ENCODE measurements at places on chromosomes 1 and 21.

DNA sequence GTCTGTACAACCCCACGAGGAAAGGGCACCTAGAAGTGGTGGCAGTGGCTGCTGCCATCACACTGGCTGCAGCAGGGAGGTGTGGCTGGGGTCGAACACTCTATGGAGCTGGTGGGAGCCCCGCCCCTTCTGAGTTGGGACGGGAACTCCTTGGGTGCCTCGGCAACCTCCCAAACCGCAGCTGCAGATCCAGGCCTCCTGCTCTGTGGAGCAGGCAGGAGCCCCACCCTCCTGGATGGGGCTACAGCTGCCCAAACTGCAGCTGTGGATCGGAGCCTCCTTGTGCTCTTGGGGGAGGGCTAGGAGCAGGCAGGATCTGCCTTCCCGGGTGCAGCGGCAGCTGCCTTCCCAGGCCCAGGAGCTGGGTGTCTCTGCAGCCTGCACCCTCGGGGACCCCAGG lies 38.9 kb upstream of the TARDBP start:
- DNase-seq, result no peak

- no peak for DNase-seq
Measured at GRCh38 chr1:15454256-15454655, 2.3 kb upstream of the CELA2A start.

DNA sequence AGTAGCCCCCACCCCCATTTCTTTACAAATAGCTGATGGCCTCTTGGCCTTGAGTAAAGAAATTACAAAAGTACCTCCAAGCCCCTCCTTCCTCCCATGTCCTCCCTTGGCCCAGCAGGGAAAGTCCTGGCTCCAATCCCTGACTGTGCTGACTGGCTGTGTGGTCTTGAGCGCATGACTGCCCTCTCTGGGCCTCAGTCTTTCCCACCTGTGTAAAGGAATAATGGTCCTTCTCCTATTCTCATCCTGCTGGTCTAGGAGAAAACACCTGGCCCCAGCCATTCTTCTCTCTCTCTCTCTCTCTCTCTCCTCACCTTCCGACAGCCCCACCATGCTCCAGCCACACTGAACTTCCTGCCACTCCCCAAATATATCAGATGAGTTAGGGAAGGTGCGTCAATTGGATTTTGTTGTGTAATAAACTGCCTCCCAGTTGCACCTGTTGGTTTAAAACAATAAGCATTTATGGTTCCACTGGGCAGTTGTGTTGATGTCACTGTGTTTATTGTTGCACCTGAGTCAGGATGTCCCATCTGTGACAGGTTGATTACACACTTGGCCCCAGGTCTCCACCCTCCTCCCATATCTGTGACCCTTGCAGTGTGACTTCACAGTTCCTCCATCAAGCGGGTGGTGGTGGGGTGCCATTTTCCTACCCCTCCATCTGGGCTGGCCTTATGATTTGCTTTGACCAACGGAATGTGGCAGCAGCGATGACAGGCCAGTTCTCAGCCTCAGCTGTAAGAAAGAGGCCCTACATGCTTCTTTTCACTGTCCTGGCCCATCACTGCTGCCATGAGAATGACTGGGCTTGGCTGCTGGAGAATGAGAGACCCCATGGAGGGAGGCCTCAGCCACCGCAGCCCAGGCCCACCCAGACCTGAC lies 22.3 kb upstream of the LRP8 start:
- no peak for DNase-seq

DNA sequence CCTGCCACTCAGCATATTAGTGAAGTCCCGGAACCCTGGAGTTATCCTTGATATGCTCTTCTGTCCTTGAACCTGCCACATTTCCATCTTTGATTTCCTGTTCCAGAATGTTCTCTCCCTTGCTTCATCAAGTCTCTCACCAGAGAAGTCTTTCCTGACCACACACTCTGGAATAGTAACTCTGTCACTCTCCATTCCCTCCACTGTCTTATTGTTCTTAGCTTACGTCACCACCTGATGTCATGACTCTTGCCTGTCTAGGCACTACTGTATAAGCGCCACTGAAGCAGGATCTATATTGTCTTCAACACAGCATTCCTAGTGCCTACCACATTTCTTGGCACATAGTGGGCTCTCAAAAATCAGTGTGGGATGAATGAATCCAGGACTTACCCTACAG lies 65.4 kb upstream of the SMYD2 start:
- no peak for DNase-seq

DNA sequence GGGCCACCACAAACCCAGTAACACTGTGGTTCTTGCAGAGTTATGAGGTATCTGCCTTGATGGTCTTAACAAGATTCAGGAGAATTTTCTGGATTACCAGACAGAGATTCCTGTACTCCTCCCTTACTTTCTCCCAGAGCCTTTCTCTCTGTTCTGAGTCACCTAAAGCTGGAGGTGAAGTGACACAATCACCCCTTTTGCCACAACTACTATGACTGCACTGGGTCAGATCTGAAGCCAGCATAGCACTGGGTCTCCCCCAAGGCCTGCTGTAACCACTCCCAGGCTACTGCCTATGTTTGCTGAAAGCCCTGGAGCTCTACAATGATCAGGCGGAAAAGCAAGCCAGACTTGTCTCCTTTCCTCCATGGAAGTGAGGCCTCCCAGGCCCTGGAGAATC lies 156.7 kb upstream of the NEGR1 start:
- no peak for DNase-seq

GRCh38 chr1:22105611-22106207 lies 37.2 kb downstream of the WNT4 start:
- DNase-seq, result no peak

DNA sequence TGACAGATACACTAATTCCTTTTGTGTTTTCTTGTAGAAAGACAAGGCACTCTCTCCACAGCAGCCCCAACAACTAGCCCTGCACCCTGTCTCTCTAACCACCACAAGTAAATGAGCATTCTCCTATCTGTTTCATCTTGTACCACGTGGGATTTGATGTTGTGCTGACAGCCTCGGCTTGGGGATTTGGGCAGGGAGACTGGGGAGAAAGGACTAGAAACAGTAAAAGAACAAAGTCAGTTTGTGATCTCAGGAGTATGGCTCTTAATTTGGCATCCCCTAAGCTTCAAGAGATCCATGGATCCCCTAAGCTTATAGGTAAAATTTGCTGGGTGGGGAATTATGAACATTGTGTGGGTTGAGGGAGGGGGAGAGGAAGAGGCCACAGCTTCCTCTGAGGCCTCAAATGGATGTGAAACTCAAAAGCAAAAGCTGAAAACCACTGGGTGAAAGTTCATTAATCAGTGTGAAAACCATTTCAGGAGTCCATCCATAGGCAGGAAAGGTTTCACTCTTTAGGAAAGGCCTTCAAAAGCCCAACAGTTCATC lies 3.1 kb downstream of the C1orf162 start:
- DNase-seq, result no peak

- DNase-seq, result no peak
Measured at GRCh38 chr21:40689840-40690360, 157.1 kb downstream of the DSCAM start.

- no peak for DNase-seq
Measured at GRCh38 chr1:183566026-183566425, 24.2 kb downstream of the NCF2 start.

DNA sequence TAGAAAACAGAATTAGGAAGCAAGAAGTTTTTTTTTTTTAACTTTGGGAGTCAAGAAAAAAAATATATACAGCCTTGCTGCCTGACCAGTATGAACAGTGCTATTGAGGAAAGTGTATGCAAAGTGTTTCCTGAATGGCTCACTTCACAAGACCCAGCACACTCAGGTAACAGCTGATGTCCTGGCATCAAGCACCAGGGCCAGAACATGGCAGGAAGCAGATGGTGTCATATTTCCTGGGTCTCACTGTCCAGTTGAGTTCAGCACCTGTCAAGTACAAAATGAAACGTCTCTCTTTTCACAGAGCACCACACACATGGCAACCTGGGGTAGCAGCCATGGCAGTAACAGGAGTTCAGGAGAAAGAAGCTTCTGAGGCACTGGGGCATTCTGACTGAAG lies 372.3 kb downstream of the TTLL7 start:
- no peak for DNase-seq

DNA sequence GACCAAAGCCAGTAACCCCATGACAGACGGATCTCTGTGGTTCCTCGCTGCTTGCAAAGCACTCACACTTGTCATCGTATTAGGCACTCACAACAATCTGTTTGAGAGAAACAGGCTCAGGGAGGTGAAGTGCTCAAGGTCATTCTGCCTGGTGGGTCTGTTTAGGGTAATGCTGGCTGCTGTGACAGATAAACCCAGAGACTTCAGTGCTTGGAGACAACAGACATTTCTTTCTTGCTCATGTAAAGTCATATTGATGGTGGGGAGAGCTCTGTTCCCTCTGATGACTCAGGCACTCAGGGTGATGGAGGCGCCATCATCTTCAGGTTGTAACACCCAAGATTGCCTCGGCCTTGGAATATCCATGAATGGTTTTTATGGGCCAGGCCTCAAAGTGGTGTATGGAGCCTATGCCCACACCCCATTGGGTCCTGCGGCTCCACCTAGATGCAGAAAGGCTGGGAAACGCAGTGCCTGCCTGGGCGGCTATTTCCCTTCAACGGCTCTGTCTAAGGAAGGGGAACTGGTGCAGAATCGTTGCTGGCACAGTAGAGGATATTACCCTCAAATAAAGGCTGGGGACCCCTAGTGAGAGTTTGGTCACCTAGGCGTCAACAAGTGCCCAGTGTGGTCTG lies 71.6 kb upstream of the SELENON start:
- DNase-seq, result no peak

DNA sequence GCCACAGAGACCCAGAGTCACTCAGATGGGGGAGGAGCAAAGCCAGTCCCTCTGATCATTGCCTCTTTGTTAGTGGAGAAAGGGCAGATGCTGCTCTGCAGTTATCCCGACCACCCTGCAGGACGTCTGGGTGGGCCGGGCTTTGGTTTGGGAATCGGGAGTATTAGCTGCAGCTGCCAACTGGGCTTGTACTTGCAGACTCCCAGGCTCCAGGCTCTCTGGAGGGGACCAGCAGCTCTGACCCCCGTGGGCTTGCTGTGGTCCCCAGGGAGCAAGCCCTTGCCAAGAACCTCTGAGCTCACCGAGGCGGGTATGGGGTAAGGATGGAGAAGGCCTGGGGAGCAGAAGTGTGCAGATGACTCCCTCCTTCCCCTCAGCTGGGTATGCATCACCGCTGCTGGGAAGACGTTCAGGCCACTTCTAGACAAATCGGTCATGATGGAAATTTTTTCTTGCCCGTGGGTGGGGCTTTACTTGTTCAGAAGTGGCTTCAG lies 21.6 kb downstream of the MAPKAPK2 start:
- no peak for DNase-seq

DNA sequence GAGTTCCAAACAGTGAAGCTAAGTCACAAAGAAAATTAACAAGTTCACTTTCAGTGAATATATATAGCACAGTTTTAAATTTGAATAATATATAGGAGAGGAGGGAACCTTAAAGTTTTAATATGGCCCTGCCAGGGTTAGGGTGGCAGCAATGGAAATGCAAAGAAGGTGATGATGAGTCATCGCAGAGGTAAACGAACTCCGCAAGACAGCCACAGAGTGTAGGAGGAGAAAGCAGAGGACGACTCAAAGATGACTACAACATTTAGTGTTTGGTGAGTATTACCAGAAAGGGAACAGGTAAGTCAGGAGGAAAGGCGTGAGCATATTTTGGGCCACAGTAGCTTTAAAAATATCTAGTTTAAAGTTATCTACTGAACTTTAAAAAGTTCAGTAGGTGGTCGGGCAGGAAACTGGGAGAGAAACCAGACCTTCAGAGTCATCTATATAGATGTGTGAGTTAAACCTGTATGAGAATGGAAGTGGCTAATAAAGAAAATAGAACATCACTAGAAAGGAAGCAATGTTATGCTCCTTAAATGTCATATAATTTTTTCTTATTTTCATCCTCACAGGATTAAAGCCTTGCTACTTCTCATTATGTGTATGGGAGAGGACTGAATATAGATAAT lies 75.7 kb downstream of the UCHL5 start:
- DNase-seq, result no peak

DNA sequence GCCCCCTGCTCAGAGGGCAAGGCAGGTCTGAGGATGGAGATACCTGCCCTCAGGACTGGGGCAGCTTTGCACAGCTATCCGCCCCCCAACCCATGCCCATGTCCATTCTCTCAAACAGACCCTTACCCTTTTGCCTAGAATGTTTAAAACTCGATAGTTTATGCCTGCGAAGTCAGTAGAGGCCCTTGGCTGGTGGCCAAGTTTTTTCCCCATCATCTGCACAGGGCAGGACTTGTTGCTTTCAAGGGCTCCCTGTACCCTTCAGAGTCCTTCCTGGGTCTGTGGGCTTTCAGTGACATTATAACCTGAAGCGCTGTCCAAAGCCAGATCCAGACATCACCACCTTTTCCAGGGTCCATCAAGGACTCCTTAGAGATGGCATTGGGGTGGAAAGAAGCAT lies 148.7 kb upstream of the ZNF644 start:
- DNase-seq, result no peak

- DNase-seq, result no peak
Measured at GRCh38 chr1:2290595-2291510, 62.7 kb downstream of the SKI start.

GRCh38 chr1:244830639-244831038 lies 4.8 kb upstream of the COX20 start:
- no peak for DNase-seq

DNA sequence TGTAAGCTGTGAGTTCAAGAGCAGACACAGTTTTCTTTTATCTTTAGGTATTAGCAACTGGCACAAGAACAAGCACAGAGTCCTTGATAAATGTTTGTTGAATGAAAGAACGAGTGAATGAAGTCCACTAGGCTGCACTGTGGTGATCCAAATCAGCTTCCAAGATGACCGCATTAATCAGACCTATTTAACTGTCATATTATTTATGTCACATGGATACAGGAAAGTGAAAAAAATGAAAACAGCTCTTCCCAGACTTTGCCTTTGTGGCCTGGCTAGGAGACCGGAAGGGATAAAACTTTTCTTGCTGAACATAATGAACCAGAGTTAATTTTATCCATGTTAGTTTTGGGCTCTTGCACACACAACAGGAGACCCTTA lies 261.3 kb downstream of the TNR start:
- DNase-seq, result no peak

DNA sequence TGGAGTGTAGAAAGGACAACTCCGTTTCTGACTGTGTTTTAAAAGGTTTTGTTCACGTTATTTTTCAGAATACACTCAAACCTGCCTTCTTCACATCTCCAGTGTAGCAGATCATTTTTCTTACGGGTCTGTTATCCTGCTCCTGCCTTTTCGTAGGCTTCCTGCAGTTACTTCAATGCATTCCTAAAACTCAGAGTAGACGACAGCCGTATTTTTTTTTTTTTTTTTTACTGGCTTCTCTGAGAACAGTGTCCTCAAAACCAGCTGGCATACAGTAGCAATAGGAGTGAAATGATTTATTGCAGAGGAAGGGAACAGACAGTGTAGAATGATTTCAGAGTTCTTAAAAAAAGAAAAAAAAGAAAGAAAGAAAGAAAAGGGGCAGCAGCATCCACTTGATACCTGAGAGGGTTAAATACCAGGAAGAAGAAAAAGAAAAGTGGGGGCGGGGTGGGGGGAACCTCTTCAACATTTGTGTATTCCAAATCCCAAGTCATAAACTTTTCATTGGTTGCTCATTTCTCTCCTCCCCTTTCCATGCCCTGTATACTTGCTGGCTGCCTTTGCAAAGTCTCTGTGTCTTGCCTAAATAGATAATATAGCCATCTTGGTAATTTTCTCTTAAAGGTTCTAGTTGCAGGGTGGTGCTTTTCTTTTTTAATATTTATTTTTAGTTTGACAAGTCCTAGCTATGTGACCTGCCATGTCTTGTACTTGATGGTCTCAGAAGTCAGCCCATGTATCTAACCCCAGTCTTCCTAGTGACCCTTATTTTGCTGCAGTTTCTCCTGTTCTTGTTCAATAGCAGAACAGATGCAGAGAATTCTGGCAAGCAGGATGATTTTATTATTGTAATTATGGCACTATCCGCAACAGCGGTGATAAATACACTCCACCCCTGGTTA lies 2.8 kb downstream of the TGFB2 start:
- DNase-seq, result no peak

GRCh38 chr1:43947874-43948437 lies 1.2 kb downstream of the IPO13 start:
- DNase-seq, result no peak
